ENCODE measurements at places on chromosomes 13 and 19.

- DNase-seq: no peak
Measured at GRCh38 chr19:43784981-43785808, 4.4 kb upstream of the KCNN4 start.

- no peak for DNase-seq
Measured at GRCh38 chr19:41159881-41160280, 33.1 kb upstream of the CYP2S1 start.

DNA sequence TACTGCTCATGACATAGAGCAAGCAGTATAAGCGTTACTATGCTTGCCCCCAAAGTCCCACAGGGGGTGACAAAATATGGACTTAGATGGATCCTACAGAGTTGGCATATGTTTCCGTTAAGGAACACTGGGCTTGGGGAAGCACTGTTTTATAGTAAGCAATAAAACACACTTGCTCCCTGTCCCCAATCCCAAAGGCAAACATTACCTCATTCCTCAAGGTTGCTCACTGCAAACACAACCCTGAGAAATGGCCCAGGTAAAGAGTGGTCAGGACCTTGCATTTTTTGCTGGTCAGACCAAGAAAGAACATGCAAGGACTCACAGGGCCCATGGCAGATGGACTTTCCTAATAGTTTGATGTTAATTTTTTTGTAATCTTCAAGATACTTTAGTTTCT lies 32.3 kb downstream of the UGGT2 start:
- no peak for DNase-seq

DNA sequence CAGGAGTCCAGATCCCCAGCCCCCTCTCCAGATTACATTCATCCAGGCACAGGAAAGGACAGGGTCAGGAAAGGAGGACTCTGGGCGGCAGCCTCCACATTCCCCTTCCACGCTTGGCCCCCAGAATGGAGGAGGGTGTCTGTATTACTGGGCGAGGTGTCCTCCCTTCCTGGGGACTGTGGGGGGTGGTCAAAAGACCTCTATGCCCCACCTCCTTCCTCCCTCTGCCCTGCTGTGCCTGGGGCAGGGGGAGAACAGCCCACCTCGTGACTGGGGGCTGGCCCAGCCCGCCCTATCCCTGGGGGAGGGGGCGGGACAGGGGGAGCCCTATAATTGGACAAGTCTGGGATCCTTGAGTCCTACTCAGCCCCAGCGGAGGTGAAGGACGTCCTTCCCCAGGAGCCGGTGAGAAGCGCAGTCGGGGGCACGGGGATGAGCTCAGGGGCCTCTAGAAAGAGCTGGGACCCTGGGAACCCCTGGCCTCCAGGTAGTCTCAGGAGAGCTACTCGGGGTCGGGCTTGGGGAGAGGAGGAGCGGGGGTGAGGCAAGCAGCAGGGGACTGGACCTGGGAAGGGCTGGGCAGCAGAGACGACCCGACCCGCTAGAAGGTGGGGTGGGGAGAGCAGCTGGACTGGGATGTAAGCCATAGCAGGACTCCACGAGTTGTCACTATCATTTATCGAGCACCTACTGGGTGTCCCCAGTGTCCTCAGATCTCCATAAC lies at the start of gene APOE:
TSS of gene APOE (plus strand) at position 360 of the 724 bp plus-strand sequence. CDS start 829 bp downstream, outside the sequence.
- no peak for DNase-seq

- DNase-seq: no peak
Measured at GRCh38 chr13:40047322-40047771, 391.9 kb downstream of the COG6 start.

- DNase-seq: no peak
Measured at GRCh38 chr13:76378767-76379166, 507.4 kb downstream of the KCTD12 start.

Data from renal cortex interstitium (tissue), 15 donors.